ENCODE measurements at places on chromosomes 4 and X. TPM values are rescaled to one million over a fixed set of nuclear protein-coding genes. Genes with fewer than 3 reads are reported as not detected.

The AFM gene
- total RNA-seq: not detected

The FGA gene
- total RNA-seq: not detected

The CXorf49B gene
- not detected for total RNA-seq

The TRIM75 gene
- total RNA-seq: not detected

The PAQR3 gene
- total RNA-seq: 6.4 TPM

The TCEAL1 gene
- total RNA-seq: 24.7 TPM

The EGF gene
- 0.26 TPM for total RNA-seq

Measured in bronchial smooth muscle cell (primary cell).